ENCODE measurements at places on chromosomes 4 and X. TPM values are rescaled to one million over a fixed set of nuclear protein-coding genes. Genes with fewer than 3 reads are reported as not detected.

GRCh38 chr4:66062044-66062443 lies 391.8 kb upstream of the EPHA5 start:
- DNase-seq = peak; percentile 45

NXF3 gene
- 0.85 TPM for total RNA-seq

GLRA3 gene
- total RNA-seq = not detected

SLC10A6 gene
- total RNA-seq = not detected

DNA sequence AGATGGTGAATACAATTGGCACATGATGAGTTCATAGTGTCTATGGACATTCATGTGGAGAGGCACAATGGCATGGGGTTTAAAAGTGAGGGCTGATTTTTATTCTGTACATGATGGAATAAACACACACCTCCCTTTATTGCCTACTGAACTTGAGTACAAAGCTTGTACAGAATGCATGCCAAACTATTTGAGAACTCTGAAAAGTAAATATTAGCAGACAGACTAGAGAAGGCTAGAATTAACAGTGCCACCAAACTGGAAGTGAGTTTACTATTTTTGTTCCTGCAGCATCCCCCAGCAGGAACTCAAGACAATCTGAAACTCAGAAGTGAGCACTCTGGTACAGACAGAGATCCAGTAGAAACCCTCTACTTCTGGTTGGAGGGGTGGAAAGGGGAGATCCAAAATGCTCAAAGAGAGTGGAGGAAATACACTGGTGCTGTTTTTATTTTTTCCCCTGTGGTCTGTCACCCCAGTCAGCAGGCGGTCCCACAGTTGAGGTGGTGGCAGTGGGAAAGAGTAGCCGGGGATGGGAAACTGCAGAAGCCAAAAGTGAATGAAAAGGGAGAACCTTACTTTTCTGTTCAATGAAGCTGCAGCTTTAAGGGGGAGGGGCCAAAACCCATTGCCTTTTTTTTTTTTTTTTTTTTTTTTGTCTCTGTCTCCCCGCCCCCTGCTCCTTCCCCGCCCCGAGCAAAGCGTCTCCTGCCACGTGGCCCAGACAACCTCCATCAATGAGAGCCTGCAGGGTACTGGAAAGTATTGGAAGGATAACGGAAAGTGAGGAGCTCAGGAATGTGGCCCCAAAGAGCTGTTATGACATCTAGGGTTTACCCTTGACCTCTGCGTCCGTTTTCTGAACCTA lies 20.5 kb downstream of the AKAP4 start:
- DNase-seq = no peak

PF4V1 gene
- total RNA-seq = not detected

DNA sequence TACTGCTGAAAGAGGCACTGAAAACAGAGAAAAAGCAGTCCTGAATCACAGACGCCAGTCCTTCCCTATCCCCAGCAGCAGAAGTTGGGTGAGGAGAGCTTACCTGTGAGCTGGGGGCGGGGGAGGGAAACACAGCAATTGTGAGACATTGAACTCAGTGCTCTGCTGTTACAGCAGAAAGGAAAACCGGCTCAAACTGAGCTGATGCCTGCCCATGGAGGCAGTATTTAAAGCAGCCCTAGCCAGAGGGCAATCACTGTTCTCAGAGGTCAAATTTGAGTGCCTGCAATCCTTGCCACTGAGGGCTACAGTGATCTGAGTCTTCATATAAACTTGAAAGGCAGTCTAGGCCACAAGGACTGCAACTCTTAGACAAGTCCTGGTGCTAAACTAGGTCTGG lies 220.7 kb downstream of the GRXCR1 start:
- no peak for DNase-seq

- DNase-seq = no peak
Observed at GRCh38 chr4:86250619-86251018, 109.2 kb downstream of the MAPK10 start.

PABPC4L gene
- not detected for total RNA-seq

GRCh38 chrX:31213941-31214340 lies 142.1 kb upstream of the FTHL17 start:
- DNase-seq = peak; percentile 6

- DNase-seq = no peak
Observed at GRCh38 chrX:129614481-129615255, 40.1 kb downstream of the APLN start.

- no peak for DNase-seq
Observed at GRCh38 chr4:55742655-55743202, 76.9 kb upstream of the EXOC1L start.

- peak; percentile 52 for DNase-seq
Observed at GRCh38 chrX:130975947-130976346, 72.9 kb upstream of the ENOX2 start.

CXCL10 gene
- not detected for total RNA-seq

DNA sequence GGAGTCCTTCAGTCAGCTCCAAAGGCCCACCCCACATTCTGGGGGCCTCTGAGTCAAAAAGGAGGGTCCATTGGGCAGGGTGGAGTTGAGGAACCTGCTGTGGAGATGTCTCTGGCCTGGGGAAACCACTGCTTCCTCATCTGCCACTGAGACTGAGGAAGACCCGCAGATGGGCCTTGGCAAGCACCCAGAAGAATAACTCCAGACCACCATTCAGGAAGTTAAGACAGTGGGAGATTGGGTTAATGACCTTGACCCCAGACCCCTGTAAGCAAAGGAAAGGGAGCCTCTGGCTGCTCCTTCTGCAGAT lies 8.1 kb upstream of the HSD17B10 start:
- DNase-seq = no peak

GRCh38 chrX:76029385-76029784 lies 143.5 kb upstream of the PBDC1 start:
- peak; percentile 0 for DNase-seq

DNA sequence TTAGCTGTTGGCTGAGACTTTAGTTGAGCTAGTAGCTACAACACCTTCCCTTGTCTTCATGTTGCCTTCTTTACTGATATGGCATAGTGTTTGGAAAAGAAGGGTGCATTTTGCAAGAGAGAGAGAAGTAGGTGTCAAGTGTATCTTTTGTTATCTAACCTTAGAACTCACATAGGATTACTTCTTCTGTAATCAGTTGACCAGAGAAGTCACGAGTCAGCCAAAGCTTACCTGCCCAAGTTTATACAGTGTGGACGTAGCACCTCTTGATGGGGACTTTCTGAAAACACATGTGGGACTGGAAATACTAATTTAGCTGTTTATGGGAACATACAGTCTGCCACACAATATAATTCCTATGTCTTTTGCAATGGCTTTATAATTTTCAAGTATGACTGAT lies 56.0 kb downstream of the UGT8 start:
- DNase-seq = no peak

GRCh38 chr4:112854420-112854819 lies 195.0 kb upstream of the ANK2 start:
- DNase-seq = no peak

GRCh38 chr4:41427306-41427882 lies 110.6 kb upstream of the LIMCH1 start:
- DNase-seq = no peak

HS3ST1 gene
- 3.5 TPM for total RNA-seq

GRCh38 chr4:55393461-55394320 lies 2.1 kb upstream of the TMEM165 start:
- peak; percentile 34 for DNase-seq

CCSER1 gene
- not detected for total RNA-seq

DNA sequence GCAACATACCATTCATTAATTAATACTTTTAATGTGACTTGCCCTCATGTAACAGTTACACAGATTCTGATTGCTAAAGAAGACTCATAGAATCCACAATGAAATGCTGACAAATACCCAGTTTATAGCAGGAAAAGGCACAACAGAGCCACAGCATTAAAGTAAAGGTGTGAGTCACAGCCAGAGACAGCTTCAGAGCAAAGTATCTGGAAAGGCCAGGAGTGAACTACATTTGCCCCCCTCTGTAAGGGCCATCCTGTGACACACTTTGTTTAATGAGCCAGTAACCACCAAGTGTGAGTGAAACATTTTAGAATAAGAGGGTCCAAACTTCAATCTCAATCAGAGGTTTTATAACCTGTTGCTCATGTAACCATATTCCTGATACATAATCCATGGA lies 133.8 kb upstream of the TACR3 start:
- DNase-seq = peak; percentile 56

GRCh38 chrX:51148848-51149247 lies 183.8 kb upstream of the NUDT10 start:
- DNase-seq = no peak

HTRA3 gene
- total RNA-seq = 0.20 TPM

DNA sequence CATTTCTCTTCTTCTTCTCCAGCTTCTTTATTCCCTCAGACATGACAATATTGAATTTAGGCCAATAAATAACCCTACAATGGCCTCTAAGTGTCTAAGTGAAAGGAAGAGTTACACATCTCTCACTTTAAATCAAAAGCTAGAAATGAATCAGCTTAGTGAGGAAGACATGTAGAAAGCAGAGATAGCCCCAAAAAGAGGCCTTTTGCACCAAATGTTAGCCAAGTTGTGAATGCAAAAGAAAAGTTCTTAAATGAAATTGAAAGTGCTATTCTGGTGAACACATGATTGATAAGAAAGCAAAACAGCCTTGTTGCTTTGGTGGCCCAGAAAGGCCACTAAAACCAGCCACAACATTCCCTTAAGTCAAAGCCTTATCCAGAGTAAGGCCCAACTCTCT lies 146.2 kb upstream of the HHIP start:
- DNase-seq = no peak
